Uterus (tissue), 4 donors: ENCODE measurements at places on chromosomes 1 and 21.

DNA sequence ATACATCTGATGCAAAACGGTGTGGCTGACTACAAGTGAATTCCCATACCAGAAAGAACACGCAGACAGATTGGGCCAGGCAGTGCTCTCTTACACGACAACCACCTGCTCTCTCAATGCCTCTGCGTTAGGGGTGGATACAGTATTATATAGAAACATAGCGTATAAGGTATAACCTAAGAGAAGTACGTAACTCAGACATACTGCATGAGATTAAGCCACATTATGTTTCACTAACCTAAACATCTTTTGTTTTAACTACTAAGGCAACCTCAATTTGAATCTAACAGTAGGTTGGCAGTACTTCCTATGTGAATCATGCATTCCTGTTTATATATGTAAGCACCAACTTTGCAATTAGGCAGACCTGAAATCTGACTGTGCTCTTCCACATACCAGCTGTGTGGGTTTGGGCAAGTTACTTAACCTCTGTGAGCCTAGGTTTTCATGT lies 58.1 kb upstream of the COA6 start:
- H3K4me1 ChIP-seq, result no peaks in the 10 kb centered on the region
- H3K4me3 ChIP-seq, result no peak overlapping the region
- no peak for DNase-seq
- H3K27me3 ChIP-seq, result no peaks in the 10 kb centered on the region
- H3K36me3 ChIP-seq, result no peaks in the 10 kb centered on the region

- H3K27ac ChIP-seq, result no peak overlapping the region
- no peaks in the 10 kb centered on the region for H3K27me3 ChIP-seq
- H3K4me1 ChIP-seq, result no peaks in the 10 kb centered on the region
- no peak for DNase-seq
These were observed 50.3 kb upstream of the RAB3GAP2 start for GRCh38 chr1:220322570-220322969.

GRCh38 chr21:31656199-31657095 lies 3.0 kb upstream of the SOD1 start:
- H3K4me1 ChIP-seq, result peaks cover 6% of the 10 kb centered on the region
- H3K27ac ChIP-seq, result no peak overlapping the region
- H3K27me3 ChIP-seq, result no peaks in the 10 kb centered on the region
- no peaks in the 10 kb centered on the region for H3K36me3 ChIP-seq
- H3K4me3 ChIP-seq, result no peak overlapping the region

- H3K36me3 ChIP-seq, result no peaks in the 10 kb centered on the region
- no peaks in the 10 kb centered on the region for H3K4me1 ChIP-seq
- no peaks in the 10 kb centered on the region for H3K27me3 ChIP-seq
- H3K4me3 ChIP-seq, result no peak overlapping the region
- DNase-seq, result no peak
These were observed 19.7 kb upstream of the FASLG start for GRCh38 chr1:172638885-172639831.

- no peaks in the 10 kb centered on the region for H3K4me1 ChIP-seq
- no peak overlapping the region for H3K27ac ChIP-seq
- H3K36me3 ChIP-seq, result no peaks in the 10 kb centered on the region
- no peak for DNase-seq
- H3K4me3 ChIP-seq, result no peak overlapping the region
- no peaks in the 10 kb centered on the region for H3K27me3 ChIP-seq
These were observed 183.5 kb downstream of the PATJ start for GRCh38 chr1:61925591-61926298.

DNA sequence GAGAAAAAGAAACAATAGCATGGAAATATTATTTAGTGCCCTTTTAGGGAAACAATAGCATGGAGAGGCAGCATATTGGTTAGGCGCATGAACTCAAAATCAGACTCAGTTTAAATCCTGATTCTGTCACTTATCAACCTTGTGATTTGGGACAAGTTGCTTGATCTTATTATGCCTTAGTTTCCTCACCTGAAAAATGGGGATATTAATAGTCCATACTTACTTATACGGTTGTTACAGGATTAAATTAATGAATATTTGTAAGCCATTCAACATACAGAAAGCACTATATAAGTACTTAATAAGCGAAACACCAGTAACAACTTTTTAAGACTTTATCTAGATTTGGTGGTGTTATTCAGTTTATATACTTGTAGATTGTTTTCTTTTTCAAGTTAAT lies 1.2 kb downstream of the TSEN15 start:
- no peaks in the 10 kb centered on the region for H3K4me1 ChIP-seq
- H3K36me3 ChIP-seq, result no peaks in the 10 kb centered on the region
- DNase-seq, result no peak
- H3K27ac ChIP-seq, result no peak overlapping the region

DNA sequence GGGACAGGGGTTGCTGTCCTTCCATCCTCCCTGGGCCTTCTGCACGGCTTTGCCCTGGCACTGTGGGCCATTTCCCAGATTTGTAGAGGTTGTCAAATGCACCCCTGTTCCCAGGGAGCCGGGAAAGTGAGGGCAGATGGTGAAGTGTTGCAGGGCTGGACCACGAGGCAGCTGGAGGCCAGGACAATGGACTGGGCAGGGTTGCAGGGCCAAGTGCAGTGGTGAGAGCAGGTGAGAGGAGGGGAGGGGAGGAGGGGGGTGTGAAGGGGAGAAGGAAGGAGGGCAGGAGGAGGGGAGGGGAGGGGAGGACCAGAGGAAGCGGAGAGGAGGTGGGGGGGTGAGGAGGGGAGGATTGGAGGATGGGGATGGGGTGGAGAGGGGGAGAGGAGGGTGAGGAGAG lies 443.9 kb downstream of the CAMTA1 start:
- DNase-seq, result no peak
- no peaks in the 10 kb centered on the region for H3K27me3 ChIP-seq
- H3K4me3 ChIP-seq, result no peak overlapping the region
- H3K27ac ChIP-seq, result no peak overlapping the region

DNA sequence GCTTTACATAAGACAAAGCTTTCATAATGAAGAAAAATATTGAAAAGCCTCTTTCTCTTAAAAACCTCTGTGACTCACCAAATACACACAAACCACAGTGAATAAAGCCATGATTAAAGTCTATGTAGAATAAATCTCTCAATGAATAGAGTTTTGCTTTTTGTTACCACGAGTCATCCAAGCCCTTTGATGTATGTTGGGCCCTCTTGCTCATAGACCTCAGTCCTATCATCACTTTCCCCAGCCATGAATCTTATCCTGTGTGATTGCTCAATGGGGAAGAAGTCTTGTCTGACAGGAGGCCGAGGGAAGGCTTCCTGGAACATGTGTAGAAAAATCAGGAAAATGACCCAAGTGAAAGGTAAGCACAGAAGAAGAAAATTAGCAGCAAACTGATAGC lies 60.8 kb downstream of the NGF start:
- no peak overlapping the region for H3K4me3 ChIP-seq
- peak; percentile 74 for DNase-seq

DNA sequence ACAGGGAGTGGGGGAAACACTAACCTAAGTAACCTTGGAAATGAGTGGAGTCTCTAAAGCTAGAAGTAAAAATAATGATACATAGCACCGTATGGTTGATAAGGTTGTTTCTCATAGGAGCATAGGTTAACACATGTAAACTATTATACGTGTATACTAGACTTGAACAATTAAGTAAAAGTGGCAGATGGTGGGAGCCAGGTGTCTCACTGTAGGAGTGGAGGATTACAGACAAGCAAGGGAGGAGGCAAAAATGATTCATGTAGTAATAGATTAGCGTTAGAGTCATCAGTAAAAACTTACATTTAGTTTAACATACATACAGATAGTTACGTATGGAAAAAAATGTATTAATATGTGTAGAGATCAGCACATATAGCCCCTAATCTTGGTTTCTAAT lies 138.4 kb upstream of the DSCAM start:
- H3K27me3 ChIP-seq, result no peaks in the 10 kb centered on the region
- H3K27ac ChIP-seq, result no peak overlapping the region
- DNase-seq, result no peak
- H3K4me3 ChIP-seq, result no peak overlapping the region
- no peaks in the 10 kb centered on the region for H3K4me1 ChIP-seq
- H3K36me3 ChIP-seq, result no peaks in the 10 kb centered on the region

- no peaks in the 10 kb centered on the region for H3K4me1 ChIP-seq
- no peak for DNase-seq
- no peaks in the 10 kb centered on the region for H3K27me3 ChIP-seq
- no peaks in the 10 kb centered on the region for H3K36me3 ChIP-seq
- no peak overlapping the region for H3K4me3 ChIP-seq
These were observed 105.9 kb downstream of the SIPA1L2 start for GRCh38 chr1:232524056-232524455.

GRCh38 chr1:247330548-247331171 lies 1.0 kb downstream of the ZNF496 start:
- peak overlapping the region; percentile 87 for H3K4me3 ChIP-seq
- DNase-seq, result no peak
- H3K27ac ChIP-seq, result peak overlapping the region; percentile 99
- no peaks in the 10 kb centered on the region for H3K36me3 ChIP-seq
- no peaks in the 10 kb centered on the region for H3K27me3 ChIP-seq
- peaks cover 8% of the 10 kb centered on the region for H3K4me1 ChIP-seq

GRCh38 chr1:169860750-169861149 lies 32.9 kb downstream of the SCYL3 start:
- DNase-seq, result no peak
- no peak overlapping the region for H3K4me3 ChIP-seq
- H3K27ac ChIP-seq, result no peak overlapping the region
- H3K36me3 ChIP-seq, result no peaks in the 10 kb centered on the region
- H3K4me1 ChIP-seq, result no peaks in the 10 kb centered on the region
- H3K27me3 ChIP-seq, result no peaks in the 10 kb centered on the region

- no peak overlapping the region for H3K27ac ChIP-seq
- no peaks in the 10 kb centered on the region for H3K36me3 ChIP-seq
- no peak for DNase-seq
- H3K4me3 ChIP-seq, result no peak overlapping the region
- H3K27me3 ChIP-seq, result no peaks in the 10 kb centered on the region
These were observed 23.1 kb downstream of the CASZ1 start for GRCh38 chr1:10773376-10773775.

- H3K36me3 ChIP-seq, result no peaks in the 10 kb centered on the region
- peaks cover 8% of the 10 kb centered on the region for H3K4me1 ChIP-seq
- H3K27ac ChIP-seq, result no peak overlapping the region
- DNase-seq, result no peak
- no peaks in the 10 kb centered on the region for H3K27me3 ChIP-seq
These were observed 13.5 kb upstream of the COL16A1 start for GRCh38 chr1:31717341-31717740.

DNA sequence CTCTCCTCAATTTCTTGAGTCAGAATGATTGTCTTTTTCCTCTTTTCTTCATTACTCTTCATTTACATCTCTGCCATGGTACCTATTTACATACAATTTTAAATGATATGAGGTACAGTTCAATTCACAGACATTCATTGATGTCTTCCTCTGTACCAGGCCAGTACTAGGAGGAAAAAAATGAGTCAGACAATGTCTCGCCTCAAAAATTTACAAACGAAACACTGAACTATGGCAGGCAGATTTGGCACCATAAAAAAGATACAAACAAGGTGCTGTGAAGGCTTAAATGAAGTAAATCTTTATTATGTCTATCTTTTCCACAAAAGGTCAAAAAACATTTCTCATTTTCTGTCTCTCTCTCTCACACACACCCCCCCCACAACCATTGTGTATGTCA lies 71.0 kb downstream of the RGS13 start:
- no peak overlapping the region for H3K4me3 ChIP-seq
- H3K27me3 ChIP-seq, result no peaks in the 10 kb centered on the region
- DNase-seq, result no peak
- no peaks in the 10 kb centered on the region for H3K36me3 ChIP-seq
- no peaks in the 10 kb centered on the region for H3K4me1 ChIP-seq

DNA sequence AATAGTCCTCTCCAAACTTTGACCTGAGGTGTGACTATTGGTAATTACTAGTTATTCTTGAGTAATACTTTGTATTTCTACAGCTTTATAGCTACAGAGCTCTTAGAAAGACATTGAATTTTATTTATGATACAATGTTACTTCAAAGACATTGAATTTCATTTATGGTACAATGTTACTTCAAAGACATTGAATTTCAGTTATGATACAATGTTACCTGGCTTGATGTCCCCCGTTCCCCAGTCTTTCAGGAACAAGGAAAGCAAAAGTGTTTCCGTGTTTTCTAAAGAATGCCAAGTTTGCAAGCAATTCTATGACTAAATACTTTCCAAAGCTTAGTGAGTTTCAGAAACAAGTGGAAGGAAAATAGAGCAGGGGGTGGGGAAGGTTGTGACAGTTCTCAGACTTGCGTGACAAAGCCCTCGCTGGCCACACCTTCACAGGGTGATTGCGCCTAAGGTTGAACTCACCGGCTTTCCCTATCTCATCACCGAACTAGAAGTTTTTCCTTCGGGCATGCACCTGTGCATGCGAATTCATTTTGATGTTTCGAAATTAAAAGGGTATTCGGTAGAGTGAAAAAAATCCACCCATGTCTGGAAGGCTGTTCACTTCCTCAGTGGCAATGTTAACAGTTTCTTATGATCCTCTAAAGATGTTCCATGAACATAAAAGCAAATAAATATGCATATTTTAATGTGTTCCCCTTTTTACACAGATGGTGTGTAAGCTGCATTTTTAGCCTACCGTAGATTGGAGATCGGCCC lies 909 bp upstream of the PAXBP1 start:
- no peaks in the 10 kb centered on the region for H3K36me3 ChIP-seq
- H3K4me3 ChIP-seq, result peak overlapping the region; percentile 70
- DNase-seq, result peak; percentile 27
- H3K27me3 ChIP-seq, result peaks cover 5% of the 10 kb centered on the region
- no peaks in the 10 kb centered on the region for H3K4me1 ChIP-seq

DNA sequence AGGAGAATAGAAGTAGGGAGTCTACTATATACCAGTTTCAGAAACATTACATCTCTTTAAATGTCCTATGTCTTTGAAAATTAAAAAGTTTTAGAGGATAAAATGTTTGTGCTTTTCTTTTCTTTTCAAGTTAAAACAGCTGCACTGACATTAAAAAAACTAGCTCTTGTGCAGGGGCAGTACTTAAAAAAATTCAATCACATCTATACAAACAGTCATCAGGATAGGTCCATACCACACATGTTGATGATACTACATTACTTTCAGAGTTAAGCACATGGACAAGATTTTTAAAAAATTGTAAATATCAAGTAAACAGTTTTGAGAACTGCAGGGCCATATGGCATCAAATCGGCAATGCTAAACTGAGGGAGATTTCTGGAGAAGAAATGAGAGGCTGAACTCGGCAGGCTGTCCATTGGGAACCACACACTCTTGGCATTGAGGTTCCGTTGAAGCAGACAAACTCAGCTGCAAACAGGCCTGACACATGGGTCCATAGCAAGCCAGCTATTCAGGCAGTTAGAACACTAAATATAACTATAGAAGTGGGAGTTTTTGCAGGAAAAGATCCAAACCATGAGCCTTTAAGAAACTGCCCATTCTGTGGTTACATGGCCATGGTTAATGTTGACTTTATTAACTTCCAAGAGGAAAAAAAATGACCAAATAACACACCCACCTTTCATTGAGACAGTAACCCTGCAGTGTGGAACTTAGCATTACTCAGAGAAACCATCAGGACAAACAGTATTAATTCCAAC lies 84.5 kb upstream of the BCL10 start:
- no peaks in the 10 kb centered on the region for H3K4me1 ChIP-seq
- H3K4me3 ChIP-seq, result no peak overlapping the region
- peak; percentile 15 for DNase-seq
- H3K27me3 ChIP-seq, result no peaks in the 10 kb centered on the region
- H3K36me3 ChIP-seq, result no peaks in the 10 kb centered on the region

- H3K4me3 ChIP-seq, result no peak overlapping the region
- H3K27me3 ChIP-seq, result no peaks in the 10 kb centered on the region
- no peaks in the 10 kb centered on the region for H3K36me3 ChIP-seq
- DNase-seq, result no peak
These were observed 68.0 kb upstream of the BACH1 start for GRCh38 chr21:29230551-29231261.
